Inflammatory macrophage treated with lipopolysaccharide for 4 hours (primary cell): ENCODE measurements at places on chromosomes 5 and 9.
A peak's percentile ranks its signal among the peaks of the same experiment; 100 is the strongest.

DNA sequence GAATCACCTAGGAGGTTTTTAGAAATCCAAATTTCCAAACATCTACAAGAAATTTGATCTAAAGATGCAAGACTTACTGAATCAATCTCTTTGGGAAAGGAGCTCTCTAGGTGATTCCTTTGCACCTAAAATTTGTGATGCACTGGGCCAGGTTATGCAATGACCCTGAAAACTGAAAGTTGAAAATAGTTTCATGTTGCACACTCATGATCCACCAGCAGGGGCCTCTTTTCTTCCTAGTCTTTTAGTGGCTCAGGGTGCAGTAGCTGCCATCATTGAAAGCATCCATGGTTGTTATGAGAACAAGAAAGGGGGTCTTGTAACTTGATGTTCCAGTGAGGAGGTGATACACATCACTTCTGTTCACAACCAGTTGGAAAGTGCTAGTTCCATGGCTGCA, 486.8 kb downstream of the PSAT1 start:
- DNase-seq, result peak; percentile 9

- DNase-seq, result no peak
Observed at GRCh38 chr5:174313615-174314014, 268.1 kb downstream of the NSG2 start.

GRCh38 chr9:130898552-130898852, 1.9 kb upstream of the QRFP start:
- no peak for DNase-seq

DNA sequence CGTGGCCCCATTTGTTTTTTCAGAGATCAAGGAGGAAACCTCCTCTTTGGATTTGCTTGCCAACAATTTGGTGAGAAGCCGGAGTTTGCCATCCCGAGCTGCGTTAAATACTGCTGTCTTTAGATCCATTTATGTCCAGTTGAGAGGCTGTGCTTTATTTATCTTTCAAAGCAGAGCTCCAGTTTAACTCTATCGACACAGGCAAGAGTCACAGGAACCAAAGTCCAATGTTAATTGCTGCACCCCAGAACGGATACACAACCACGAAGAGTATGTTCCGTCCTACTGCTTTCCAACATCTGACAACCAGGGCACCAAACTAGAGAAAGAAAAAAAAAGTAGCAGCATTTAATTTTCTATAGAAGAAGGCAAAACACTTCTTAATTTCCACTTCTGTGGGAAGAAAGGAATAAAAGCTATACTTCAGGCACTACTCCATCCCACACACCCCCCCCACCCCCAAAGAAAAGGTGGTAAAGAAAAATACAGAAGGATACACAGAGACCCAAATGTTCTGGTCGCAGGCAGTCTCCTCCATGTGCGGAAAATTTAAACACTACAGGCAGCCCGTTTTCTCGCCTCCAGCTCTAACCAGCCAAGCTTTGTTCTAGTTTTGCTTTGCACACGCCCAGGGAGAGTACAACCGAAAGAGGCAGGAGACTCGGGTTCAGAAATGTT, 1.1 kb downstream of the FEM1C start:
- peak; percentile 70 for DNase-seq

GRCh38 chr5:127026166-127026565, 4.2 kb downstream of the MARCHF3 start:
- DNase-seq, result peak; percentile 11

GRCh38 chr5:179936976-179937681, 29.4 kb upstream of the TBC1D9B start:
- no peak for DNase-seq

- peak; percentile 37 for DNase-seq
Observed at GRCh38 chr5:158658446-158659230, 441.1 kb downstream of the EBF1 start.

- no peak for DNase-seq
Observed at GRCh38 chr5:120479066-120479465, 15.0 kb downstream of the PRR16 start.

GRCh38 chr5:57770039-57770438, 287.4 kb upstream of the ACTBL2 start:
- no peak for DNase-seq

- no peak for DNase-seq
Observed at GRCh38 chr5:140084541-140084940, 29.4 kb upstream of the PURA start.

DNA sequence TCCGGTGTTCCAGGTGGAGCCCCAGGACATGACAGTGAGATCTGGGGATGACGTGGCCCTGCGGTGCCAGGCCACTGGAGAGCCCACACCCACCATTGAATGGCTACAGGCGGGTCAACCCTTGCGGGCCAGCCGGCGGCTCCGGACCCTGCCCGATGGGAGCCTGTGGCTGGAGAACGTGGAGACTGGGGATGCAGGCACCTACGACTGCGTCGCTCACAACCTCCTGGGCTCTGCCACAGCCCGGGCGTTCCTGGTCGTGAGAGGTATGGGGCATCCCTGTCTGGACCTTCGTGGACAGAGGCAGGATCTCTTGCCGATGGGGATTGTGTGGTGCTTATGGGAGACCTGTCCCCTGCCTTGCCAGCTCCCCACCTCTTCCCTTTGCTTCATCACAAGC, 26.0 kb upstream of the ASS1 start:
- no peak for DNase-seq

DNA sequence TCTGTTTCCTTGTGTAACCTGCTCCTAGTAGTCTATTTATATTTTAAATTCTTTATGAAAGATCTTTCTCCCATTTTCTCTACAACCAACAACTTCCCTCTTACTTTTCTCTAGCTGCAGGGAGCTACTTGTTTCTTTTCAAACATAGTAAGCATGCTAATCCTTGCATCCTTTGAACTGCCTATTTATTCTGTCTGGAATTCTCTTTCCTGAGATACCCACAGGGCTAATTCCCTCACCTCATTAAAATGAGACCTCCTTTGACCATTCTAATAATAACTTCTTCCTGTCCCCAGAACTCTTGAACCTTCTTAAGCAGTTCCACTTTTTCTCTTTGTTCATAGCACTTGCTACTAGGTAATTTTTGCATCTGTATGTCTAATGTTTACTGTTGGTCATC, 620.6 kb upstream of the CDH18 start:
- DNase-seq, result no peak

GRCh38 chr5:93596676-93597490, 13.9 kb downstream of the NR2F1 start:
- peak; percentile 56 for DNase-seq

DNA sequence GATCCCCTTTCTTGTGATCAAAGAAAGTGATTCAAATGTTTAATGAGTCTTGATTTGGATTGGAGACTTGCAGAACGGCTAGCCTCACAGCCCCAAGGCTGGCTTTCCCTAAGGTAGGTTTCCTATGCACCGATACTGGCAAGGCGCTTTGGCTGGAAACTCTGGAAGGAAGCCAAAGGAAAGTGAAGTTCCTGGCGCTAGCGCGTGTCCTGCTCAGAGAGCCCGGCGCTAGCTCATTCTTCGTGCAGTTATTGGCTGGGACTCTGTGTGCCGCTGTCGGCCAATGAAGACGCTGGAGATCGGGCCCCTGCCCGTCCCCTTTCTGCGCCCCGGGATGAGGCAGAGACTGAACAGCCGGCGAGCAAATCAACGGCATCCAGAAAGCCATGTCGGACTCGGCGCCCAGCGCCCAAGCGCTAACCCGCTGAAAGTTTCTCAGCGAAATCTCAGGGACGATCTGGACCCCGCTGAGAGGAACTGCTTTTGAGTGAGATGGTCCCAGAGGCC, at the start of gene PCDHGC3:
PCDHGC3 (plus strand) TSS at position 342 of the 507 bp plus-strand sequence; CDS start at position 493, 151 bp downstream.
- peak; percentile 77 for DNase-seq

GRCh38 chr5:137200906-137201700, 298.0 kb downstream of the SPOCK1 start:
- no peak for DNase-seq

GRCh38 chr5:150554857-150555256, 46.9 kb downstream of the NDST1 start:
- DNase-seq, result no peak

GRCh38 chr9:81183761-81184160, 505.6 kb downstream of the TLE1 start:
- DNase-seq, result no peak

DNA sequence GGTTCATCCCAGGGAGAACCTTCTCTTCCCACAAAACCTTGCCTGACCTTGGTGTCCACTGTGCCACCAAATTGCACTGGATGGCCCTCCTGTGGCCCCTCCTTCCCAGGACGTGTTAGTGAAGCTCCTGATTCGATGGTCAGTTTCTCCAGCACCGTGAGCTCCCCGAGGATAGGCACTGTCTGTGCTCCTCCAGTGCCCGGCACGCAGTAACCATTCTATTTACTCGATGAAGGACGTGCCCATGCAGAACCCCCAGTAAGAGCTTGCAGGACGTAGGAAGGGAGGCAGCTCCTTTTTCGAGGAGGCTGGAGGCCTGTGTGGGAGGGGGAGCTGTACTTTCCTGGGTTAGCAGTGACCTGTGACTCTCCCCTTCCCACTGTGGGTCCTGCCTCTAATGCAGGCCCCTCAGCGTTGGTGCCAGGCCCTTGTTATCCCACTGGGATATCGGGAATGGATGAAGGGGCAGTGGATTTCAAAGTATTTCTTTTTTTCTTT, 39.6 kb downstream of the HABP4 start:
- no peak for DNase-seq

GRCh38 chr9:104142799-104143549, 48.9 kb downstream of the SMC2 start:
- no peak for DNase-seq

GRCh38 chr9:92170848-92171247, 55.6 kb upstream of the SPTLC1 start:
- DNase-seq, result peak; percentile 60

GRCh38 chr9:101859620-101860019, 121.2 kb upstream of the GRIN3A start:
- no peak for DNase-seq

GRCh38 chr9:122302237-122303093, 37.8 kb downstream of the MRRF start:
- DNase-seq, result no peak

DNA sequence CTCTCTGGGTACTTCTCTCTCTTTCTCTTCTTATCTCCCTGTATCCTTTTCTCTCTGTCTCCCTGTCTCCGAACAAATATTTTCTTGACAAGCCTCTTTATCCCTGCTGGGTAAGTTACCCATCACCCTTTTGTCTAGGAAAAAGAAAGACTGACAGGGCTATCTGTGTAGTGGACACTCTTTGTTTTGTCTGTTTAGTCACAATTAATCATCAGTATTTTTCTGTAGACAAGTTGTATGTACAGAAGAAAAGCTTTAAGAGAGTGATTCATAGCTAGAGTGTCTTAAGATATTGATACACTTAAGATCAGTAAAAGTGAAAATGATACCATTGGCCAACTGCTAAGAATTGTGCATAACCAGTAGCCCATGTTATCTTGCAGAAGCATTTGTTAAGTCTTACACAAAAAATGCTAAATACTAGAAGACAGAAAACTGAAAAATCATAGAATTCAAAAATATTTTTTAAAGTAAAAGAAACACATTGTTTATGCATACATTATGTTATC, 1043.8 kb upstream of the EDIL3 start:
- no peak for DNase-seq

- no peak for DNase-seq
Observed at GRCh38 chr9:133633681-133634080, 2.5 kb upstream of the DBH start.

GRCh38 chr9:95004411-95005277, 278.1 kb downstream of the AOPEP start:
- DNase-seq, result no peak

DNA sequence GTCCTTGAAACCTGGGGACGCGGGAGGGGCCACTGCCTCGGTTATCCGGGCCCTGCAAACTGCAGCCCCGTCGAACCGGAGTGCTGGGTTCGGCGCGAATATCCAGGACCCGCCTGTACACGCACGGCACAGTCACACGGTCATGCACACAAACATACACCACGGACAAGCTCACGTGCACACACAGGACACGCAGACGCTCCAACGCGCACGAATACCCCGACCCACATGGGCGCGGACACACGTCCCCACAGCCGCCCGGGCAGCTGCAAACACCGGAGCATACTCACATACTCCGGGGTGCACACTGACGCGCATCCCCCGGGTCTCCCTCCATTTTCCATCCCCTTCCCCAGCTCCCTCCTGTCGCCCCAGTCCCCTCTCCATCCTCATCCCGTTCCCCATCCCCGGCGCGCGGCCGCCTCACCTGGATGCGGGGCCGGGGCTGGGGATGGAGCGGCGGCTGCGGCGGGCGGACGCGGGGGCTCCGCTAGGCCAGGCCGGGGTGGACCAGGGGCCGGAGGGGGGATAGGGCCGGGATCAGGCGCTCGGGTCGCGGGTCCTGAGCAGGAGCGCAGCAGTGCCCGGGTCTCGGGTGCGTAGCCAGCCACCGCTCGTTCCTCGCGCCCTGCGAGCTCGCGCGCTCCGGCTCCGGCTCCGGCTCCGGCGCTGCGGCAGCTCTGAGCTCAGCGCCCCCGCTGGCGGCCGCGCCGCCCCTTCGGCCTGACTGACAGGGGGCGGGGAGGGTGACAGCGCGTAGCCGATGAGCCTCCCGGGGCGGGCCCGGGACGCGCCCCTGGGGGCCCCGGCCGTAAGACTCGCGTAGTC, at the start of the genes EIF4E1B and SNCB:
EIF4E1B (plus strand) TSS at position 823 of the 828 bp plus-strand sequence. CDS start 12,113 bp downstream, outside the sequence.
SNCB (minus strand) TSS at position 682 of the 828 bp plus-strand sequence. CDS start 880 bp downstream, outside the sequence.
- peak; percentile 14 for DNase-seq

GRCh38 chr9:3495855-3496254, 29.9 kb downstream of the RFX3 start:
- peak; percentile 64 for DNase-seq

DNA sequence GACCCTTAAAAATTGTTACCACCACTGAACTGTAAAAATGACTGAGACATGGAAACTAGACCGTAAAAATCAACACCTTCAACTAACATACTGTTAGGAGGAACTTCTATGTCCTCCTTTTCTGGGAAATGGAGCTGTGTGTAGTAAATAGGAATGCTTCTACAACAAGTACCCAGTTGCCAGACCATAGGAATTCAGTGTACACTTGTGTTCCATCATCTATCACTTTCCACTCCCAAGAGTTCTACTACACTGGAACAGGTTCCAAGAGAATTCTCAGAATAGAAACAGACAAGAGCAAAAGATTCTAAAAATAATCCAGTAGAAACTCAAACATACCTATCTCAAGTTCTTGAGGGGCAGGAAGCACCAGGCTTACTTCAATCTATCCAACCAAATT, 23.6 kb downstream of the UBAP2 start:
- no peak for DNase-seq

GRCh38 chr9:77017505-77017894, 2.0 kb upstream of the FOXB2 start:
- DNase-seq, result no peak

DNA sequence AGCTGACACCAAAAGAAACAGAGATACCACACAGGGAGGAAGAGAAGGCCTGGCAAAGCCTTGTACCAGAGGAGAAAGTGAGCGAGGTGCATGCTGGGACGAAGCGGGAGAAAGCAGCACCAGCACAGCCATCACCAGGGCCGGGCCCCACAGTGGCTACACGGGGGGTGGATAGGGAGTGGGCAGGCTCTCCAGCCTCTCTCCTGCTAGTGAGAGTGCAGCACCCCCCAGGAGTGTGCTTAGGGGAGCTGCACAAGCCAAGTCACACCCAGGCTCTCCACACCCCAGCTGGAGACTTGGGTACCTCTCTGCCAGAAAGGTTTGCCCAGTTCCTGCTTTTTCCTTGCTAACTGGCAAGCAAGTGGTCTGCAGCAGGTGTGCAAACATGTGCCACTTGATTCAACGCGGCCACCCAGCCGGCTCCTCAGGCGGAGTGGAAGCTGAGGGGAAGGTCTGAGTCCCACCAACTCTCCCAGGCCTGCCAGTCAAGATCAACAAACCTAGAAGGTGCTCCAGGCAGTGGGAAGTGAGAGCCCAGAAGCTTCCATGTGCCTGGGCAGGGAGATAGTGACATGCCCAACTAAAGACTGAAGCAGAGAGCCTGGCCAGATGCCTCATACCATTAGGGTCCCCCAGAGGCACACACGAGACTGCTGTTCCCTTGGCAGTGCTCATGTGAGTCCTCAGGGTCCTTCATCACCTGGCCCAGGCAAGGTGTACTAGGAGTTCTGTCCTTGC, 39.9 kb downstream of the BICD2 start:
- no peak for DNase-seq
